Retina (tissue), 1 donor: ENCODE measurements at places on chromosomes 3 and 15.

- DNase-seq = no peak
These were observed 55.4 kb downstream of the KLF13 start for GRCh38 chr15:31381801-31382712.

GRCh38 chr15:82540984-82541431 lies 751 bp upstream of the RPS17 start:
- no peak for DNase-seq

DNA sequence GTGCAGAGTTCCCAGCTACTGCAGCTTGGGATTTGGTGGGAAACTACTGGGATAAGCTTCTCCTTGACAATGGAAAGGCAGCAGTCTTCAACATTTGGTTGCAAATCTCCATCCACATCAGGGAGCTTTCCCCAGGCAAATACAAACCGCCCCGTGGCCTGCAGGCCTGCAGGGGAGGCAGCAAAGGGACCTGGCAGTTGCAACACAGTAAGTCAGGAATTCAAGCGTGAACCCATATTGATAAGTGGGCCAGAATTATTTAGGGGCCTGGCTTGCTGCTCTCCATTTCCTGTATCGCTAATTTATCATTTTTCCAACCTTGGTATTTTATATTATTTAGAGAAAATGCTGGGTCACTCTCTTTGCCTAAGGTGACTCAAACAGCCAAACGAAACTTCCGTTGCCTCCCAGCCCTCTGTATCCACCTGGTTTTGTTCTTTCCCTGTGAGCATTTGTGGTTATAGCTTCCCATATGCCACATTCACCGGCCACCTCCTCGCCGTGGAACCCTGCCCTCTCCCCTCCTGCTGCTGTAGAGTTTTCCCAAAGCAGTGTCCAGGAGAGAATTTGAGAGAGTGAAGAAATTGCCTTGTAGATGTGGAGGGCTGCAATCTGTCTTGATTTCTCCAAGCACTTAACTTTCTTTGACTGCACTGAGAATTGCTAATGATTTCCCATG lies 34.8 kb downstream of the B3GALNT1 start:
- DNase-seq = no peak

DNA sequence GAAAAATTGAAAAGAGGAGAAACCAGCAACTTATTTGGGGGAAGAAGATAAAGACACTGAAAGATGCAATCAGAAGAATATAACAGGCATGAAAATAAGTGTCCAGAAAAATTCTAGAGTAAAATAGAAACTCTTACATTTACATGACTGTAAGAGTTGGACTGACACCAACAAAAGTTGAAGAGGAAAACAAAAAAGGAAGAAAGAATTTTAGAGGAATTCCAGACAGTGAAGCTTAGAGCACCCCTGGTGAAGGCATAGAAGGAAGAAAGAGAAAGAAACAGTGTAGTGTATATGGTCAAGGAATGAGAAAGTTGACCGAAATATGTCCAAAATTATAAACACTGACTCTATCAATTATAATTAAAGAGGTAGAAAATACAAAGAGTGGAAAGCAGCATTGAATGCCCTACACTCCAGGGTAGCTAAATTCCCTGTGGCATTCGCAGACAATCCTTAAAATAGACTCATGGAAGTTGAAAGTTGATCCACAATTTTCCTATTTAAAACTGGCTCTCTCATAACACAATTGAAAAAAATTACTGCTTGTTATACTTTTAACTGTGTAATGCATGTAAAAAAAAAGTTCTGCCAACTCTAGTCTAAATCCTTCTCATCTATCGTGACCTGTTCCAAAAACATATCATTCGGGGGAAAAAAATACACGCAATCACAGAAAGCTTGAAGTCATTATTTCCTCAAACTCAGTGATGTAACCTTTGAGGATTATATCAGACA lies 102.6 kb upstream of the ABI3BP start:
- DNase-seq = no peak

DNA sequence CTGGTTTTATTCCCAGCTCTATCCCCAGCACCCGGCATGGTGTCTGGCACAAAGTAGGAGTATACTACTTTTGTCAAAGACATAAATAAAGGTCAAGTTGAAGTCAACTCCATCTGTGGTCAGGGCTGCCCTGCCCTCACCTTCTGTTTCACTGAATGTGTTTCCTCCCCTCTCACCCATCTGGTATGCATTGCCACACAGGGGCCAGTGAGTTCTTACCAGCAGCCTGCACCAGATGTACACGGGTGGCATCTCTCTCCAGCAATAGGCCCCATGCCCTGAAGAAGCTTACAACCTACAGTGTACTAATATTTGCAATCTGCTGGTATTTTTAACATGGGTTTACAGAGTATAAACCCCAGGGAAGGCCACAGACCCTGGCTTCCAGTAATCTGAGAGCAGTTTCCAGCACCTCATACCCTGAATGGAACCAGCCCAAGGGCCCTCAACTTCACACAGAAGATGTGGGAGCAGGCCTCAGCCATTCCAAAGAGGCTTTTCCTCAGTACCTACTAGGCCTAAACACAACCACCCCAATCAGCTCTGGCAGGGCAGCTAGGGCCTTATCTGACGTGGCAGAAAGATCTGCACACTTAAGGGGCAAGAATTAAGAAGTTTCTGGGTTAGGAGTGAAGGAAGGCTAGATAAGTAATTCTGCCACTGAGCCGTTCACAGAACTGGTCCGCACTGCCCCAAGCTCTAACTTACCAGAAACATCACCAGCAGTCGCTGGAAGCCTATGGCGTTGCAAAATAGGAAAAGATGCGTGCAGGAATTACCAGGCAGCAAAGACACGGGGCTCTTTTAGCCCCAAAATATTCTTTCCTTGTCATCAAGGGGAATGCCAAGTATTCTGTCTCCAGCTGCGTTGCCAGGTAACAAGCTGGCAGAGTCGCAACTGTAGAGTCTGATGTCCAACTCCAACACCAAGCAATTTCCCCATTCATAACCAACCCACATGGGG lies 2.1 kb downstream of the IDH2 start:
- DNase-seq = no peak

GRCh38 chr3:78221796-78222195 lies 1181.9 kb downstream of the ROBO2 start:
- DNase-seq = no peak

DNA sequence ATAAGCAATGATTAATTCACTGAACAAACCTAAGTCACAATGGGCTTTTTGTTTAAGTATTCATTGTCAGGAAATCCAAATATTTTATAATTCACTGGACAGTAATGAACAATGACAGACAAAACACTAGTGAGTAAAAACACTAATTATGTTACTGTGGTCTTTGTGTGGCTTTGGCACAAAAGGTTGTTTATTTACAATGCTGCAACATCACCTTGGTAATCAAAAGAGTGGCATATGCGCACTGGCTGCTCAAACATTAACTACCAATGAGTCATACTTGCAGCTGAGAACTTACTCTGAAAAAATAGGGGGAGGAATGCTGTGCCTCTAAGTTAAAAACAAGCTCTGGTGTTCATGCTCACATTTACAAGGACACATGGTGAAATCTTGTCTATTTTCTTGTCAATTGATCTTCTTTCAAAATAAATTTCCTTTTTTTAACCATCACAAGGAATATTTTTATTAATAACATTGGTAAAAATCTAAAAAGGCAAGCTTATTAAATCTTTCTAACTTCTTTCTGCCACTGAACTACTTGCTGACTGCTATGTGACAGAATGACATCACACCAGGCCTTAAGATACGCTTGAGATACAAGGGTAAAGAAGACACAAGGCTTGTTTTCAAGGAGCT lies 85.2 kb upstream of the PPIB start:
- peak; percentile 17 for DNase-seq

DNA sequence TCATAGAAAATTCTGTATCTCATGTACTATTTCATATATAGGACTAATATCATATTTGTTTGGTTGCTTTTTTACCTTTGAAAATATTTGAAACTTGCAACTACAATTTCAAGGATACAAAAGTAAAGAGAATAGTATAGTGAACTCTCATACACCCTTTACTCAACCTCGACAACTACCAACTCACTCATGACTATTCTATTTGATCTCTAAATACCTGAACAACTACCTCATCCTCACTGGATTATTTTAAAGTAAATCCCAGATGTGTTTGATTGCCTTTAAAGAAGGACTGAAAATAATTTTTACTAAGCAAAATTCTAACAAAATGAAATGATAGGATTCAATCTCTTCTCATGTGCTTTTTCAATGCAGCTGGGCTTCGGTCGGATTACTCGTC lies 12.1 kb downstream of the TMPRSS7 start:
- no peak for DNase-seq

DNA sequence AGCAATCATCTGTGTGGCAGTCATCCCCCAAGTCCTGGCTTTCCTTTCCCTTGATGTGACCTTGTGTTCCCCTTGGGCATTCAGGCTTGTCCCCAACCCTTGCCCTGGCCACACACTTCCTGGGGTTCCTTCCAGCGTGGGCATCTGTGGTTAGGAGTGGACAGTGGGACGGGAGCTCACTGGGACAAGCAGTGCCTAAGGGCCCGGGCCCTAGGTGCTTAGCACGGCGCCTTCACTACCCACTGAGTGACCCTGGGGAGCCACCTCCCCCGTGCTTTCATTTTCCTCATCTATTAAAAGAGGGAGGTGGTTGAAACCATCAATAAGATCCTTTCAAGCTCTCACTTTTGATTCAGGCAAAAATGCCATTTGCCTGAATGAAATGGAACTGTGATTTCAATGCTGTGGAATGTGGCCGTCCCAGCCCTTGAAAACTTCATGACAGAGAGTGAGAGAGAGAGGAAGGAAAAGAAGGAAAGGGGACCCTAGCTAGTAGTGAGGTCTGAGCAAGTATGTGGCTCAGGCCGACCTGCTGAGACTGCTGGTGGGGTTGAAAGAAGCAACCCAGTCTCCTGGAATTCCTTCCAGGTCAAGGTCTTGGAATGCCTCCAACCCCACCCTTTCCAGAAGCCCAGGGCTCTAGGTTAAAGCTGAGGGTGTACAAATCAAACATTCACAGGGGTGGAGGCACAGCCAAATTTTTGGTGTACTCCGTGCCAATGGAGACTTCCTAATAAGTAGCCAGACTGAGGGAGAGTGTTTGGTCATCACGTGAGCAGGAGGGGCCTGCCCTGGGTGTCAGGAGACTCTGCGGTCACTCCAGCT lies 302.9 kb downstream of the TLE3 start:
- no peak for DNase-seq

- no peak for DNase-seq
These were observed 325.0 kb downstream of the RBMS3 start for GRCh38 chr3:29605845-29606244.

DNA sequence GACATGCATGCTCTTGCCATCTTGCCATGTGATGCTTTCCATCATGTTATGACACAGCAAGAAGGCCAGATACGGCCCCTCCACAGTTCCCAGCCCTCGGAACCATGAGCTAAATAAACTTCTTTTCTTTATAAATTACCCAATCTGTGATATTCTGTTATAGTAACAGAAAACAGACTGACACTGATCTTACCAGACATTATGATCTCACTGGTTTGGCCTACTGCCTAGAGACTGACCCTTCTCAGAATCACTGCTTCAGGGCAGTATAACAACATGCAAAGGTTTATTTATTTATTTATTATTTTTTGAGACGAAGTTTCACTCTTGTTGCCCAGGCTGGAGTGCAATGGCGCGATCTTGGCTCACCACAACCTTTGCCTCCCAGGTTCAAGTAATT lies 14.0 kb downstream of the ZNF619 start:
- DNase-seq = no peak

- no peak for DNase-seq
These were observed 37.5 kb downstream of the LPP start for GRCh38 chr3:188191460-188191859.

DNA sequence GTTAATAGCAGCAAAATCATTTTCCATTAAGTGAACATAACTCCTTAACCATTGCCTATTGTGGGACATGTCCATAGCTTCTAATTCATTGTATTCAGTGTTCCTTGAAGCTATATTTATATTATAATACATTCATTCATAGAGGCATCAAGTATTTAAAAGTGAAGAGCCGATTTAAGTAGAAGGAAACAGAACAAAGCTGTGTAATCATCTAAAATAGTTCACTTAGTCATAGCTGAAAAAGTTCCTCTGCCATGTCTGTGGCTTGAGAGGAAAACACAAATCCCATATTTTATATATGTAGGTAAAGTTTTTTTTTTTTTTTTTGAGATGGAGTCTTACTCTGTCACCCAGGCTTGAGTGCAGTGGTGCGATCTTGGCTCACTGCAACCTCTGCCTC lies 54.5 kb downstream of the TMEM108 start:
- DNase-seq = no peak

- DNase-seq = no peak
These were observed 384 bp upstream of the NDUFB4 start for GRCh38 chr3:120595788-120596115.

GRCh38 chr15:52150871-52151270 lies 38.3 kb upstream of the BCL2L10 start:
- DNase-seq = peak; percentile 23

GRCh38 chr3:142434503-142434902 lies 13.3 kb downstream of the XRN1 start:
- no peak for DNase-seq

DNA sequence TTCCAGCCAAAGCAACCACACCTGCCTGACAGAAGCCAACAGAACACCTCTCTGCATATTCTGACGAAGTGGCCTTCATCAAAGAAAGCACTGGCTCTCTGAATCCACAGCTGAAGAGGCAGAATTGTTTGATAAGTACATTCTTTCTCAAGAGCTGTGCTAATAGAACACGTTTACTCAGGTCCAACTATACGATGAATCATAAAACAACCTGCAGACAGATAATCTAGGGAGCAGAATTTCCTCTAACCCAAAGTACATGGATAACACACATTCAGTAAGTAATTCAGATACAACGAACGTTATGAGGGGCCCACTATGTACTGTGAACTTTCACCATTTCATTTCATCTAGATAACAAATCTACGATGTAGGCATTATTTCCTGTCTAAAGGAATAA lies 25.4 kb downstream of the ALDH1A2 start:
- DNase-seq = no peak

DNA sequence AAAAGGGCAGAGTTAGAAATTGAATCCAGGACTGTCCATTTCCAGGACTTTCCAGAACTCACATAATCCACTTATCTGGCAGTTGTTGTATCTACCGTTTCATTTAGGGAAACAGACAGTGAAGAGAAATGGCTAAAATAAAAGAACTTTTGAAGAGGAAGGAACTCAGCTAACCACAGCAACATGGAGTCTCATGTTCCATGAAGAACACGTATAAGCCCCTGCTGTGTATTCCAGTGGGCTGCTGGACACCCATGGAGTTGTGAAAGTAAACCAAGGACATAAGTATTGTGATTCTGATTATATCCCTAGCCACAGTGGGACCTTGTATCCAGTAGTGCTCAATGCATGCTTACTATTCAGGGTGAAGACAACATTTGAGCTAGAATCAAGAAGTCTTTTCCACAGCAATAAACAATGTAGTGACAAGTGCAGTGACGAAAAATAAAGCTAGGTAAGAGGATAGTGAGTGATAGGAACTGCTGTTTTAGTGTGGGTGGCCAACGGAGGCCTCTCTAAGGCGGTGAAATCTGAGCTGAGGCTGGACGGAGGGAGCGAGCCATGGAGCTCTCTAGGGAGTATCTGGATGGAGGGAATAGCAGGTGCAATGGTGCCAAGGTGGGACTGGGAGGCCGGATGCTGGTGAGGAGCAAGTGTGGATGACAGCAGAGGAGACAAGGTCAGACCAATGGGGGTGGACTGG lies 26.8 kb upstream of the TRH start:
- DNase-seq = no peak
